ENCODE measurements at places on chromosomes 5 and 9. TPM values are rescaled to one million over a fixed set of nuclear protein-coding genes. Genes with fewer than 3 reads are reported as not detected.

Gene S100Z
- total RNA-seq: not detected

GRCh38 chr5:146169076-146169475 is 13.4 kb downstream of the LARS1 start:
- DNase-seq: no peak

GRCh38 chr5:446066-446882 is 3.3 kb downstream of the EXOC3 start:
- DNase-seq: peak; percentile 35

DNA sequence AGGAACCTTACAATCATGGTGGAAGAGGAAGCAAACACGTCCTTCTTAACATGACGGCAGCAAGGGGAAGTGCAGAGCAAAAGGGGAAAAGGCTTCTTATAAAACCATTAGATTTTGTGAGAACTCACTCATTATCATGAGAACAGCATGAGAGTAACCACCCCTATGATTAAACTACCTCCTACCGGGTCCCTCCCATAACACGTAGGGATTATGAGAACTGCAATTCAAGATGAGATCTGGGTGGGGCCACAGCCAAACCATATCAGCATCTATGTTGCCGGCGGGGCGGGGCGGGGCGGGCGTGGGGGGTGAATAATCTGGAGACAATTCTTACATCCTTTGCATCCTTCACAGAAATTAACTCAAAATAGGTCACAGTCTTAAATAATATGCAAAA is 58.8 kb upstream of the GFPT2 start:
- no peak for DNase-seq

DNA sequence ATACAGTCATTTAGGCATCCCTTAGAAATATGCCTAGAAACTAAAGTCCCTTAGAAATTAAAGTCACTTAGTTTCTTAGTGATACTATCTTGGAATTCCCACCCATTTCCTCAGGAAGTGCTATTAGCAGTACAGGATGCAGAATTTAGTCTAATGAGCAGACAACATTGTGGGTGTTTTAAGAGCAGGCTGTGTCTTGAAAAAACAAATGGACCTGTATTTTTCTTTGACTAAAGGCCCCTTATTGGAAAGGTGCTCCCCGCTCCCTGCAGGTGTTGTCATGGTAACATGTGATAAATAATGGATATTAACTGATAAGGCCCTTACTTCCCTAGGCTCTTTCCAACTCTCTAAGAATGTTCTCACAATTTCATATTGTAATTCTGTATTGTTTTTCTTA is 38.8 kb upstream of the STARD4 start:
- no peak for DNase-seq

Gene MSMP
- not detected for total RNA-seq

Gene PKD2L2
- not detected for total RNA-seq

- no peak for DNase-seq
Measured at GRCh38 chr5:106292654-106293053, 1378.1 kb downstream of the EFNA5 start.

Gene PRELID2
- 28.4 TPM for total RNA-seq

Gene PLPP7
- not detected for total RNA-seq

Gene CARD9
- 0.32 TPM for total RNA-seq

- DNase-seq: no peak
Measured at GRCh38 chr9:79868567-79869189, 296.9 kb downstream of the TLE4 start.

Gene STC2
- 12.6 TPM for total RNA-seq
